Fibroblast of skin of left biceps (primary cell): ENCODE measurements at places on chromosomes 6 and 20.

- DNase-seq, result no peak
Observed at GRCh38 chr6:45675634-45676033, 297.9 kb upstream of the SUPT3H start.

DNA sequence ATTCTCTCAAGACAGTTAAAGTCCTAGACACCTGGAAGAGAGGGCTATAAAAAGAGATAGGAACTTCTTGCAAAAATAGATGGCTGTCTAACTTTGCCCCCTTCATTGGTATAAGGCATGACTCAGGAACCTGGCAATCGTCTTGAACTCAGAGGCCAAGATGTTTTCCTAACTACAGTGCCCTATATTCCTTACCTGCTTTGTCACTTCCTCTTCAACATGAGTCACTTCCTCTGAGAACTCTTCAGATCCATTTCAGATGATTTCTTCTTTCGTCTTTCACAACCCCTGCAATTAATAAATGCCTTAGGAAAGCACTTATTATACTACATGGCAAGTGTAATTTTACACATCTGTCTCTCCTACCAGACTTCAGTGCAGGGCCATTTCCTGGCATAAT lies 83.5 kb downstream of the HAO1 start:
- no peak for DNase-seq

DNA sequence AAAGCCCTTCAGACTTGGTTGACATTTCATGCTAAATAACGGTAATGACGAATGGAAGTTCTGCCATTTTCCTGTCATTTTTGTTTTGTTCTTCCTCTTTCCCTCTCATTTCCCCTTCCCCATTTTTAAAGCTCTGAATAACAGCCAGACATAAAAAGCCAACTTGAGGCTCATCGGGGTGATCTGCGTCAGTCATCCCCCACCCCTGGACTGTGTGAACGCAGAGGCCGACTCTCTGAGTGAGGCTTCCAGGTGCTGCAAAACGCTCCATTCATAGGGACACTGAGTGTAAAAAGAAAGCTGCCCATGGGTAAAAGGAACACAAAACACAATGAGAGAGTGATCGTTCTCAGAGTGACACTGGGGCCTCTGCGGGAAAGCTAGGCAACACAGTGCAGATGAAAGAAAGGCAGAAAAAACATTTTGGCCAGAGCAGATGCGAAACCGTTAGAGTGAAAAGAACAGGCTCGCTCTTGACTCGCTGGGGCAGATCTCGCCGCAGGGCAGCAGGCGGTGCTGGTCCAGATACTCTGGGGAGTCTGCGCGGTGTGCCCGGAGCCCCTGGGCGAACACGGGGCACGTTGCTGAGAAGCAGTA lies 684.8 kb downstream of the QKI start:
- no peak for DNase-seq

DNA sequence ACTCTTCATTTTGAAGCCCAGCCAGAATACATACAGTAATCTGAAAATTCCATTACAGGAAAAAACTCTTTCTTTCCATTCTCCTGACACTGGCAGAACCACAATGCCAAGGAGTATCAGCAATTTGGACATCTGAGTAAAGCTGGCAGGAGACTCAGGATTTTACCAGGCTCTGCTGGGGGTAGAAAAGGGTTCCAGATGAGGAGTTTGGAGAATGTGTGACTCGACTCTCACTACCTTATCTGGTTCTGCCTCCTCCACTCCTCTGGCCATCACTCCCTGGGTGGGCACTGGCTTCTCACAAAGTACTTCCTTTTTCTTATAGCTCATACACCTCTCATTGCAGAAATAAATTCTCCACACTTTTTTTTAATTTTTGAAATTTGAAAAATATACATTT lies 10.6 kb upstream of the WFDC8 start:
- no peak for DNase-seq

- DNase-seq, result no peak
Observed at GRCh38 chr20:34526466-34526865, 10.2 kb downstream of the DYNLRB1 start.

DNA sequence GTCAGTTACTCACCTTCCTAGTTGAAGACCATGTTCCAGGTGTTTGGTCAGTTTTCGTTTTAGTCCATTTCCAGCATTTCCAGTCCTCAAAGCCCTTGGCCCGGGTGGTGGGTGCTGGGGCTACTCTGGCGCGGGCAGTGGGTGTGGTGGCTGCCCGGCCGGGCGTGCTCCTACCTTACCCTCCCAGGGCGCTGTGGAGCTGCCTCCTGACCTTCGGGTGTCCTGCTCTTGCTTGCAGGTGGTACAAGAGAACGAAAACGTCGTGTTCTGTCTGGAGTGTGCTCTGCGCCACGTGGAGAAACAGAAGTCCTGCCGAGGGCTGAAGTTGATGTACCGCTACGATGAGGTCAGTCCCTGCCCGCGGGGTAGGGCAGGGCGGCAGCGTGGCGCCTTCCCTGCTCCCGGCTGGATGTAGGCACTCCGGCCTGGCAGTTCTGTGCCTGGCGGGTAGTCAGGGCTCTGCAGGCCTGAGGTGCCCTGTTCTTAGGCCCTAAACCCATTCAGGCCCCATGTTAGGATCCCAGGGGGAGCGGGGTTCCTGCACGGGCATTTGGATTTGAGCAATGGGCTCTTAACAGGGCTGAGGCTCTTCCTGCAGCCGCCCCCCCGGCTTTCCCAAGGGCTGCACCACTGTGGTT lies 145.8 kb downstream of the DTNBP1 start:
- no peak for DNase-seq

GRCh38 chr6:79801362-79801761 lies 146.0 kb downstream of the ELOVL4 start:
- DNase-seq, result no peak

GRCh38 chr6:10933126-10933525 lies 46.3 kb downstream of the SYCP2L start:
- DNase-seq, result no peak

DNA sequence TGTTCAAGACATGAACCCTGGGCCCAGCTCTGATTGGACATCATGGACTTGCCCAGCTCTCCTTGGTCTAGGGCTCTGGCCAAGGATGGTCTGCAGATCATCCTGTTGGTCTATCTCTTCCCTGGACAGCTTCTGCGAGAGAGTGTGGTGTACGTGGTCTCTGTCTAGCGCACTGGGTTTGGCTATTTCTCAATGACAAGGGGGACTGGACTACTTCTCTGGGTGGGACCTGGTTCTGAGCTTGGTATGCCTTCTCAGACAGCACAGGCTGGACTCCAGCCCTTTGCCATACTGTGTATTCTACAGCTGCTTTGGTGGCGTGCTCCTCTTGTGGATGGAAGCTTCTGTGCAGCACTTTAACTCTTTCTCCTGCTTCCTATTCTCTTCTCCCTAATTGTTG lies 8.5 kb upstream of the RAET1E start:
- no peak for DNase-seq

DNA sequence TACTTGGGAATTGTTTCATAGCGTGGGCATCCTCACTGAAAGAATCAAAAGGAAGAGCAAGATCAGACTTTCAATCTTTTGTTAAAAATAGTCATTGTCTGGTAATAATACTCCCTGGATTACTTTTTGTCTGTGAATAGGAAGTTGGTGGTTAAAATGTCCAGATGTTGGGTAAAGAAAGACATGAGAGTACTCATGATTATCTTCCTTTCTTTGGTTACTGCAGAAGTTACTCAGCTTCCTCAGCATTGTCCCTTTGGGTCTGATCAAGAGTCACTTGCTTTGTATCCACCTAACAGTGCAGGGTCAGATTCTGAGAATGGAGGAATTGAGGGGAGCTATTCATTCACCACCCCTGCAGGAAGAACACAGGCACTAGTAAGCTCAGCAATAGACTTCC lies 54.6 kb downstream of the RIN2 start:
- no peak for DNase-seq

DNA sequence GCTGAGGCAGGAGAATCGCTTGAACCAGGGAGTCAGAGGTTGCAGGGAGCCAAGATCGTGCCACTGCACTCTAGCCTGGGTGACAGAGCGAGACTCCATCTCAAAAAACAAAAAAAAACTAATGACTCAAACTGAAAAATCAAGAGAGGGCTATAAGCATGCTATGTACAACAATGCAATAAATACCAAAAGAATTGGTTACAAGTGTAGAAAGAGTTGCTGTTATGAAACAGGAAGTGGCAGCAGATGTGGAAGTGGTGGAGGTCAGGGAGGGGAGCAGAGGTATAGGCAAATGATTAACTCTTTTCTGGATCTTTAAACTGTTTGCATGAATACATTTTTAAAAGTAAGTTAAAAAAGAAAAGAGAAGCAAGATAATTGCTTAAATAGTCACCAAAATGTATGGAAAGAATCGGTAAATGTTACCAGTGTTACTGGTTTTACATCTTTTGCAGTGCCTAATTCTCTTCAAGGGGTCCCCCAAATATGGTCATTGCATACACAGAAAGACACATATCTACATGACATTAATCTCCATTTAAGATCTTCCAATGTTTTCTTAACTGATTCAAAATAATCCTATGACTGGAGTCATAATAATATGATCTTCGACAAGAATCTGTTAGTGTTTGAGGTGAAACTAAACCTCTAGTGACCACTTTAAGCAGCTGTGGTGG lies 15.0 kb downstream of the CALHM6 start:
- no peak for DNase-seq

- DNase-seq, result no peak
Observed at GRCh38 chr6:20879526-20879925, 345.3 kb downstream of the CDKAL1 start.

GRCh38 chr6:36753671-36754405 lies 56.2 kb downstream of the RAB44 start:
- no peak for DNase-seq

DNA sequence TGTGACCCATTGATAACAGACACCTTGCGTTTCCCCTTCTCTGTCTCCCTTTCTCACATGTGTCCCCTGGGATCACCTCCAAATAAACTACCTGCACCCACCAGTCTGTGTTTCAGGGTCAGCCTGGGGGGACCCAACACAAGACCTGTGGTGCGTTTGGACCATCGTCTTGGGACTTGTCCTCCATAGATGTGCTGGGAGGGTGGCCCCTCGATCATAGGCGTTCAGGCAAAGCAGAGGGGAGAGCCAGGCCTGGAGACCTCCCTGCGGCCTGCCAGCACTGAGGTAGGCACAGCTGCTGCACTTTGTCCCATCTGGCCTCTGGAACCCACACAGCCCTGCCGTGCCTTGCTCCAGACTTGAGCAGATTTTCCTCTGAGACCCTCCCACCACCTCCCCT lies 18.1 kb downstream of the CST9 start:
- DNase-seq, result no peak

DNA sequence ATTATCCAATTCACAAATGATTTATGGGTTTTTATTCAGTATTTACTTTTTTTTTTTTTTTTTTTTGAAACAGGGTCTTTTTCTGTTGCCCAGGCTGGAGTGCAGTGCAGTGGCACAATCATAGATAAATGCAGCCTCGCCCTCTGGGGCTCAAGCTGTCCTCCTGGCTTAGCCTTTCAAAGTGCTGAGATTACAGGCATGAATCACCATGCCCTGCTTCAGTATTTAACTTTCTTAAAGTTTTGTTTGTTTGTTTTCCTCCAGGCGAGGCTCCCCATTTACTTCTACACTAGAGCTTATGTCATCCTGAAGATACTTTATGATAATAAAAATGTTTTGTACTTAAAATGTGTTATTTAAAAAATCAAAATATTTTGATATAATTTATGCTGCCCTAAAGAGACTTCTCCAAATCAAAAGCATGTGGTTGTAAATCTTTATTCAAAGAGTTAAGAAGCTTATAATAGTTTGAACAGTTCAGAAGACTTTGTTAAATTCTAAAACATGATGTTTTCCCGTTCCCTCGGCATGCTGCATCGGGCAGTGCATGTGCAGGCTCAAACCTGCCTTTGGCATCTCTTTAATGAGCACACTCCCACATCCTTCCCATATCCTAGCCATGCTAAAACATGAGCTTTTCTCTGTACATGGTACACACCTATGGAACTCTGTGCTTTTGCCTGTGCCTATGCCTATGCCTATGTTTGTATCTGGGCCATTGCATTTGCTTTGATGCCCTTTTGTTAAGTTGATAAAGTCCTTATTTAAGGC lies 11.0 kb downstream of the SMPDL3A start:
- no peak for DNase-seq

DNA sequence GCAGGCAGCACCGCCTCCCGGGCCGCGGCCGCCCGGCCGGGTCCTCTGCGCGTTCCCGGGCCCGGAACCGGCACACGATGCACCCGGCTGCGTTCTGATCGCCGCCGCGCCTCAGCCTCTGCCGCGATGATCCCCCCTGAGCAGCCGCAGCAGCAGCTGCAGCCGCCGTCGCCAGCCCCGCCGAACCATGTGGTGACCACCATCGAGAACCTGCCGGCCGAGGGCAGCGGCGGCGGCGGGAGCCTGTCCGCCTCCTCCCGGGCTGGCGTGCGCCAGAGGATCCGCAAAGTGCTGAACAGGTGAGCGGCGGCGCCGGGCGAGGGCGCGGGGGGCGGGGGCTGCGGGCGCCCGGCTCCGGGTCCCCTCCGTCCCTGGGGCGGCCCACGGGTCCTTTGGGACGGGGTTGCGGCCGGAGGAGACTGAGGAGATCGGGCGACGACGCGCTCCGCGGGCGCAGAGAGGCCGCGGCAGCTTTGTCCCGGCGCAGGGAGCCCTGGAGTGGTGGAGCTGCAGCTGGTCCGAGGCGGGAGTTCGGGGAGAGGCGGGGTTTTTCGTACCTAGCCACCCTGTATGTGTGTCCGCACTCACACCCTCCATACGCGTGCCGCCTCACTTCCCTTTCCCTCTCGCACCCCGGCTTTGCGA lies 659 bp downstream of the SLC35F1 start:
- DNase-seq, result no peak

GRCh38 chr6:3090013-3090412 lies 21.7 kb downstream of the RIPK1 start:
- no peak for DNase-seq

DNA sequence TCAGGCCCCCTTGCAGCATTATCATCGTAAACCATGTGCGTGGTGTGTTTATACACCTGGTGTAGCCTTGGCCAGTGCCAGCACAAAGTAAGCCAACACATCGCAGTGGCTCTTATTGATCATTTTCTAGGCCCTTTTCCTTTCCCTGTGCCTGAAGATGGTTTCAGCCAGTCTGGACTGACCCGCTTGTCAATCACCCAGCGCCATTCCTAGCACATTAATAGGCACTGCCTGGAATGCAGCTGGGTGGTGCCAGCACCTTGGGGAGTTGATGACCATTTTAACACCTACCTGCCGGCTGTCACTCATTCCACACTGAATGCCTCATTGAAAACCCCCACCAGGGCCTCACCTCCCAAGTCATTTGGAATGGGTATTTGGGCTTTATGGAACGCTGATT lies 4.9 kb upstream of the UQCC2 start:
- no peak for DNase-seq

DNA sequence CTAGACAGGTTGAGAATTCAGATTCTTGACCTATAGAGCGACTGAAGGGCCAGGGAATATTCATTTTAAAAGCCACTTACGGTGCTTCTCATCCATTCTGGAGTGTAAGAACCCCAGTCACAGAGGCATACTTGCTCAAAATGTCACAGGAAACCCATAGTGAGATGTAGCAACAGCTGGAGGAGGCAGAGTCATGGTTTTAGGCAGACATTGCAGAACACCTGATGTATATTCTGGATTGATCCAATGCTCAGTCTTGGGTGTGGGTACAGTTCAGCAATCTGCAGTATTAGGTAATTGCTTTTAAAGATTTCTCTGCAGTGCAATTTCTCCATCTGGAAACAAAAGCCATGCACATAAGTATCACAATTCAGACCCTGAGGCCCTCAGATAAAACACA lies 137.4 kb upstream of the SLC22A23 start:
- DNase-seq, result no peak

- DNase-seq, result no peak
Observed at GRCh38 chr20:14291502-14291901, 45.9 kb downstream of the FLRT3 start.
